ENCODE measurements at places on chromosomes 12 and 14. TPM values are rescaled to one million over a fixed set of nuclear protein-coding genes. Genes with fewer than 3 reads are reported as not detected.

TMPRSS12 gene
- not detected for polyA plus RNA-seq

TRPV4 gene
- 15.6 TPM for polyA plus RNA-seq

GRCh38 chr14:50813544-50813863 is 17.5 kb downstream of the NIN start:
- DNase-seq = no peak

DNA sequence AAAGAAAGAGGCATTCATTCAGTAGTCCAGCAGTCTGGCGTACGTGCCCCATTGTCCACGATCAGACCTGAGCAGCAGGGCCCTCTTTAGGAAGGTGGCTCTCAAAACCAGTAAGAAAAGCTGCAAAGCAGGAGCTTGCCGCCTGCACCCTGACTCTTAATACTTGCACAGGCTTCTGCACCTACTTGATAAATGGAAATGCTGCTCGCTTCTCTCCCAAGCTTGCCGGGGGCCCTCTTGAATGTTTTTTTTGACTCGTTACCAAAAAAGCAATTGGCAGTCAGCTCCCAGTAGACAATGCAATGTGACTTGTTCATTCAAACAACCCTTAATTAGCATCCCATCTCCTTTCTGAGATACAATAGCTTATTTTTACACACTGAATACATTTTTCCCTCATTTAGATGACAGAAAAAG is 27.2 kb upstream of the PTPRB start:
- no peak for DNase-seq

- no peak for DNase-seq
Measured at GRCh38 chr12:71190822-71191221, 33.0 kb upstream of the TSPAN8 start.

- DNase-seq = no peak
Measured at GRCh38 chr14:21987937-21988336, 314.3 kb upstream of the OR4E1 start.

DNA sequence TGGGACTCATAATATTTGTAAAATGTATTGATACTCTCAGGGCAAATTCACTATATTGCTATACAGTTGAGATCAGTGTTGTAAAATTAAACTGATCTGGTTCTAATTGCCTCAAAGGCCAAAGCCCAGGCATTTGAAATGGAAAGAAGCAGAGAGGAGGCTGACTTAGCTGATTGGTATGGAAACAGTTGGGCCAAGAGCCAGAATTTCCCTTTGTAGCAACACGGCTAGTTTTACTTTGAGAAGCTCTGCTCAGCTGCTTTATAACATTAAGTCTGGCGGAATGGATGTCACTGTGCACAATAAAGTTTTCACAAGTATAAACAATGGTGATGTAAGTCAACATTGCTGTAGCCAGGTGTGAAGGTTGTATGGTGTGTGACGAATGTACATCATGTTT is 186.4 kb downstream of the MSRB3 start:
- no peak for DNase-seq

DNA sequence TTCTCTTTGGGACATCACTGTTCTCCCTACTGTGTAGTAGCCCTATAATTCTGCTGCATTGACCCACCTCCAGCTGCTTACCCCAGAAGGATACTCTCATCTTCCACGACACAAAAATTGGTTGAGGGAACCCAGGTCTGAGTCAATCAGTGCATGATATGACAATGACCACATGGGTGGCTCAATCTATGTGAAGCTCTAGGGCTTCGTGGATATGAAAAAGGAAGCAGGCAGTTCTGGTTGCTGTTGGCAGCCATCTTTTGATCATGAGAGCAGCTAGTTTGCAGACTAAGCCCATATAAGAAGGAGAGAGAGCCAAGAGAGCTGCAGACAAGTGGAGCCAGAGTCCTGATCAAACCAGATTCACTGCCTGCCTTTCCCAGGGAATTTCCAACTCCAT is 57.9 kb downstream of the AVPR1A start:
- no peak for DNase-seq

GRCh38 chr12:19093218-19093617 is 36.3 kb upstream of the PLEKHA5 start:
- DNase-seq = no peak

Measured in left renal cortex interstitium (tissue), 4 donors.